ENCODE measurements at places on chromosomes 12 and 14.

GRCh38 chr14:100332797-100333196, 9.7 kb downstream of the SLC25A47 start:
- no peak overlapping the region for H3K4me3 ChIP-seq
- H3K4me1 ChIP-seq: no peaks in the 10 kb centered on the region
- DNase-seq: no peak

- H3K36me3 ChIP-seq: no peaks in the 10 kb centered on the region
- peaks cover 18% of the 10 kb centered on the region for H3K4me1 ChIP-seq
- DNase-seq: no peak
- no peak overlapping the region for H3K4me3 ChIP-seq
Measured at GRCh38 chr12:12734561-12735071, 17.4 kb downstream of the CDKN1B start.

DNA sequence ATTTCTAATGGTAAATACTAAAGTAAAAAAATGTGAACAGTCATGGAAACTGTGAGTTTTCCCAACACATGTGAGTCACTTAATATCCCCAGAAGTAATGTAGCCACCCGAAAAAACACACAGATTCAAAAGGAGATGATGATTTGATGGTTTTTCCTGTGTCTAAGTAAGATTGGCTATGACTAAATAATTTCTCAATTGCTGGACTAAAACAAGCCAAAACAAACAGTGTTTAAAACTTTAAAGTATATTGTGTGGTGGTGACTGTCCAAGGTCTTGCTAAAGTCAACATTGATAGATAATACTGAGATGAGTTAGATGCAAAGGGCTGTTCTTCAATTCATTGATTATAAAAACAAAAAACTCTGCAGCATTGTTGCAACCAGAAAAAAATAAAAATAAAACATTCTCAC, 89.6 kb upstream of the SOX5 start:
- H3K36me3 ChIP-seq: no peaks in the 10 kb centered on the region
- H3K4me1 ChIP-seq: no peaks in the 10 kb centered on the region
- no peak overlapping the region for H3K27ac ChIP-seq
- no peak for DNase-seq
- no peaks in the 10 kb centered on the region for H3K27me3 ChIP-seq

DNA sequence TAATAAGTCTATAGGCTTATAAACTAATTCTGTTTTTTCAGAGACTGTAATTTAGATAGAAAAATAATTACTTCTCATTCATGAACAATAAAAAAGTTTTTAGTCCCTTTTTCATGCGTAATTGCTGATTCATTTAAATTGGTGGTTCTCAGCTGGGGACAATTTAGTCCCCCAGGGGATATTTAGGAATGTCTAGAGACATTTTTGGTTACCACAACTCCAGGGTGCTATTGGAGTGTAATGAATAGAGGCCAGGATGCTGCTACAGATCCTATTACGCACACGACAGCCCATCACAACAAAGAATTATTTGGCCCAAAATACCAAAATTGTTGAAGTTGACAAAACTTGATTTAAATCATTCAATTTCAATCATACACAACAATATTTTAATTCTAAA, 22.8 kb upstream of the VCPKMT start:
- no peak for DNase-seq
- H3K27me3 ChIP-seq: no peaks in the 10 kb centered on the region
- no peaks in the 10 kb centered on the region for H3K4me1 ChIP-seq
- no peaks in the 10 kb centered on the region for H3K36me3 ChIP-seq
- no peak overlapping the region for H3K4me3 ChIP-seq

DNA sequence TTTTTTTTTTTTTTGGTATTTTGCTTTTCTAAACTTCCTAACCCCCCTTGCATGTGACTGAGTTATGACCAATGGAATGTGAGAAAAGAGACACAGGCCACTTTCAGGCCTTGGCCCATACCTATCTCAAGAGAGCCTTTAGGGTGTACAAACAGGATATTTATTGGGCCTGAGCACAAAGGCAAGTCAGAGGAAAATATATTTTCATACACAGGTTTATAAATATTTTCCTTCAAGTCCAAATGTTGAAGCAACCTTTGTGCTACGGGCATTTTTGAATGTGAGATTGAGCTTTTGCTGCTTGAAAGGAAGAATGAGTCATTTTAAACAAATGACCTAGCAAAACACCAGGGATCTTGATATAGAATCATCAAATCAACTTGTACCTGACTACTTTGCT, 228.6 kb upstream of the E2F7 start:
- H3K4me1 ChIP-seq: no peaks in the 10 kb centered on the region
- H3K27ac ChIP-seq: no peak overlapping the region
- no peaks in the 10 kb centered on the region for H3K27me3 ChIP-seq
- H3K4me3 ChIP-seq: no peak overlapping the region

DNA sequence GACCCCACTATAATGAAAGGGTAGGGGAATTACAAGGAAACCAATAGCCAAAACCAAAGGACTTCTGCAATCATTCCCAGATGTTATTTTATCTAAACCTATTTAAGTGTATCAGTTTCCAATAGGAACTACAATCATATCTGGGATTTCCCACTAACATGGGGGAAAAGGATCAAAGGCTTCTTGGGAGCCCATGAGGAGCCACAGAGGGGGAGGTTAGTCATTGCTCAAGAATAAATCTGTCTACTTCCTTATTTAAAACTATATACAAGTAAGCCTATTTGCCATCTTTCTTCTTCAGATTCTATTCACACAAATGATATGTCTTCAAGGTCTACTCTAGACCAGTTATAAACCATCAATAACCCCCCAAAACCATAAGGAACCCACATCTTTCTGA, 33.1 kb downstream of the FGD6 start:
- H3K4me1 ChIP-seq: no peaks in the 10 kb centered on the region
- DNase-seq: no peak
- H3K27me3 ChIP-seq: no peaks in the 10 kb centered on the region
- no peak overlapping the region for H3K27ac ChIP-seq

DNA sequence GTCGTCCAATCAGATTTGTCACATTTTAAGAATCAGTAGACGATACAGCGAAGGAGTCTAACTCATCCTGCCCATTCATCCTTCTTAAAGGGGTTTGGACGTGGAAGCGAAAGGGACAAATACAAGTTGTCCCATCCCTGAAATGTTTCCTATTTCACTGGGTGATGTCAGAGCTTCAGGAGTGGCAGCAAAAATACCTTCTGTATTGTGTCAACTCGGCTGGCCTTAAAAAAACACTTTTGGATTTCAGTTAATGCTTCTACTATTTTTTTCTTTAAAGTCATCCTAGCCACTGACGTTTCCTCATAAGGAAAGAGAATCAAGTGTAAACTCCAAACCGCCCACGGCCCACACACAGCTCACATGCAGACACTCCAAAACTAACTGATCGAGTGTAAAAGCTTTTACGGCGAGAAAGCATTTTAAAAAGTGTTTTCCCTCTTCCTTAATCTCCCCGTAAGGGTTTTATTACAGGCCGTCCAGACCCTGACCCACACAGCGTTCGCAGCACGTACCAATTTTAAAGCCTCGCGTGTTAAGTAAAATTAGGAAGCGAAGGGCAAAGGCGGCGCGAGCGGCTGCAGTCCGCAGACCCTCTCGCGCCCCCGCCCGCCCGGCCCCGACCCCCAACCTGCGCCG, 593 bp downstream of the CFL2 start:
- H3K4me1 ChIP-seq: peaks cover 11% of the 10 kb centered on the region
- H3K27me3 ChIP-seq: no peaks in the 10 kb centered on the region
- H3K4me3 ChIP-seq: peak overlapping the region; percentile 87
- H3K36me3 ChIP-seq: no peaks in the 10 kb centered on the region

GRCh38 chr14:50795909-50796308, 35.1 kb downstream of the NIN start:
- DNase-seq: no peak
- H3K27ac ChIP-seq: no peak overlapping the region
- H3K36me3 ChIP-seq: peaks cover 4% of the 10 kb centered on the region
- no peaks in the 10 kb centered on the region for H3K27me3 ChIP-seq

GRCh38 chr14:89194376-89194775, 222.7 kb downstream of the FOXN3 start:
- no peak overlapping the region for H3K27ac ChIP-seq
- H3K4me3 ChIP-seq: no peak overlapping the region
- H3K27me3 ChIP-seq: no peaks in the 10 kb centered on the region
- no peaks in the 10 kb centered on the region for H3K4me1 ChIP-seq
- H3K36me3 ChIP-seq: peaks cover 5% of the 10 kb centered on the region

DNA sequence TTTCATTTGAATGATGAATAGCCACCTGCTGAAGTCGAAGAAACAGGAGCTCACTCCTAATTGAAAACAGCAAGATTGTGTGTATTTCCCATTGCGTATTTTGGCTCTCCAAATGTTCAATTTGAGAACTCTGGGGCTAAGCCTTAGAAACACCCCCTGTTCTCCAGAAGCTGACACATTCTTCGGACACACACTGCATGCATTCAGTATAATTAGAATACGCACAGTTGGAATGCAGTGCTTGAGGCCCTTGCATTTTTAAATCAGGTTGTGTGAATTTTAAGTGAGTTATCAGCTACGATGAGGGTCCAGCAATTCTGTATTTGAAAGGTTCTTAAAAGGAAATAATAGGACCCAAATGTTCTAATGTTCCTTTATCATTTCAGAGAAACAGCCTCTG, 103.8 kb downstream of the PRKD1 start:
- no peak for DNase-seq
- H3K4me1 ChIP-seq: no peaks in the 10 kb centered on the region
- no peak overlapping the region for H3K4me3 ChIP-seq
- no peaks in the 10 kb centered on the region for H3K27me3 ChIP-seq

DNA sequence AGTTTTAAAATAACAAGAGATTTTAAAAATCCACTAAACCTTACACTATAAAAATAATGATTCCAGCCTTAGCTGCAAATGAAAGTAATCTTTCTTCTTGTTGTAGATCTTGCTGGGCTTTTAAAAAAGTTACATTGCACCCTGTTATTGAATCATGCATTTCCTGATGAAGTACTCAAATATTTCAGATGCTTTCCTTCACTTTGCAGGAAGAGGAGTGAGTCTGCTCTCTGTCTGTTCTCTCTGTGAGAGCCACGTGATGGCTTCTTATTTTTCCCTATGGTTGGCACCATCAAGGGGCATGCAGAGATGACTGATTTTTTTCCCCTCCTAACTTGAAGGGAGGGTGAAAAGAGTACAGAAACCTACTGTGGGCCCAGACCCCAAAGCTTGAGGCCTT, 262.7 kb downstream of the ATP23 start:
- no peak overlapping the region for H3K27ac ChIP-seq
- no peaks in the 10 kb centered on the region for H3K4me1 ChIP-seq
- no peaks in the 10 kb centered on the region for H3K27me3 ChIP-seq
- no peaks in the 10 kb centered on the region for H3K36me3 ChIP-seq

- no peak overlapping the region for H3K27ac ChIP-seq
- H3K27me3 ChIP-seq: no peaks in the 10 kb centered on the region
- H3K36me3 ChIP-seq: no peaks in the 10 kb centered on the region
- no peak for DNase-seq
Measured at GRCh38 chr12:2739832-2740641, 54.7 kb upstream of the FKBP4 start.

DNA sequence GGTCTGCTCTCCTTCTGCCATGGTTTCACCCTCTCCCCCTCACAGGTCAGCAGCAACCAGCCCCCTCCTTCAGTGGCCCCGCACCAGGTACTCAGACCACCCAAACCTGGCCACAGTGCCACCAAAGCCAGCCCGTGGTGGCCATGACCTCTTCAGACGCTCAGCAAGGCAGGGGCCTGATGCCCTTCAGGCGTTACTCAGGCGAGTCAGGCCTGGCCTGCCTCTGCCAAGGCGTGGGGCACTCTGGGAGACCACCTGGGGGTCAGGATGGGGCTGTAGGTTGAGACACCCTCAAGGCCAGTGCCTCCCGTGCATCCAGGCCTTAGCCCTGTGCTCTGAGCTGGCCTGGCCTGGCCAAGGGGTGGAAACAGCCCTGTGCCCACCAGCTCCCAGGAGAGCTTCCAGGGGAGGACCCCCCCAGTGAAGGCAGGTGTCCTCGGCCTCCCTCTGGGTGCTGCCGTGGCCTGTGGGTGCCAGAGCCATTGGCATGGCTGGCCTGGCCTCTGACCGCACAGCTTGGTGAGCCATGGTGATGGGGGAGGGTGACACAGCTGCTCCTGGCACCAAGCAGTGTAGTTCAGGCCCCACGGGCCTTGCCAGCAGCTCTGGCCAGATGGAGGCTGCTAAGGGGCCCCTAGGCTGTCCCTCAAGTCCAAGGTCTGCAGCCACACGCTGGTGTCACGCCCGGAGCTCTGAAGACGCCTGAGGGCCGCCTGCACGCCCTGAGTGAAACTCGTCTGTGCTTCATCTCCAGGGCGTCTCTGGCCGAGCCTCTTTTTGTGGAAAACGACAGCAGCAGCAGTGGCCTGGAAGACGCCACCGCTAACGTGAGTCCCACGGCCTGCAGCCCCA, 15.1 kb downstream of the XRCC3 start:
- no peak overlapping the region for H3K27ac ChIP-seq
- no peaks in the 10 kb centered on the region for H3K27me3 ChIP-seq
- peaks cover 40% of the 10 kb centered on the region for H3K36me3 ChIP-seq
- H3K4me3 ChIP-seq: no peak overlapping the region
- no peak for DNase-seq

DNA sequence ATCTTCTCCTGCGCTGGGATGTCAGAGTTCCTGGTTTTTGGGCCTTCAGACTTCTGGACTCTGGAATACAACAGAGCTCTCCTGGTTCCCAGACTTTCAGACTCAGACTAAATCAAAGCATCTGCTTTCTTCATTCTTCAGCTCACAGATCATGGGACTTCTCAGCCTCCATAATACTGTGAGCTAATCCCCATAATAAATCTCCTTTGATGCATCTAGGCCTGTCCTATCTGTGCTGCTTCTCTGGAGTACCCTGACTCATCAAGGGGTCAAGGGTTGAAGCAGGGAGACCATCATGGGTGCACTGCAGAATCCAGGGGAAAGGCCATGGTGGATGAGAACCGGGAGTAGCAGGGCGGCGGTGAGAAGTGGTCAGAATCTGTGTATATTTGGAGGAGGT, 1094.1 kb upstream of the TMEM132C start:
- H3K4me3 ChIP-seq: no peak overlapping the region

GRCh38 chr12:97301576-97301975, 161.0 kb upstream of the RMST start:
- no peak overlapping the region for H3K27ac ChIP-seq
- no peaks in the 10 kb centered on the region for H3K4me1 ChIP-seq
- no peak for DNase-seq
- no peaks in the 10 kb centered on the region for H3K36me3 ChIP-seq
- H3K27me3 ChIP-seq: no peaks in the 10 kb centered on the region
- no peak overlapping the region for H3K4me3 ChIP-seq

GRCh38 chr12:3168223-3169221, 91.3 kb downstream of the TSPAN9 start:
- no peak overlapping the region for H3K27ac ChIP-seq
- H3K27me3 ChIP-seq: no peaks in the 10 kb centered on the region
- H3K4me3 ChIP-seq: no peak overlapping the region

GRCh38 chr14:52780893-52781292, 10.5 kb downstream of the GNPNAT1 start:
- no peak overlapping the region for H3K4me3 ChIP-seq
- no peak for DNase-seq
- H3K36me3 ChIP-seq: peaks cover 3% of the 10 kb centered on the region

DNA sequence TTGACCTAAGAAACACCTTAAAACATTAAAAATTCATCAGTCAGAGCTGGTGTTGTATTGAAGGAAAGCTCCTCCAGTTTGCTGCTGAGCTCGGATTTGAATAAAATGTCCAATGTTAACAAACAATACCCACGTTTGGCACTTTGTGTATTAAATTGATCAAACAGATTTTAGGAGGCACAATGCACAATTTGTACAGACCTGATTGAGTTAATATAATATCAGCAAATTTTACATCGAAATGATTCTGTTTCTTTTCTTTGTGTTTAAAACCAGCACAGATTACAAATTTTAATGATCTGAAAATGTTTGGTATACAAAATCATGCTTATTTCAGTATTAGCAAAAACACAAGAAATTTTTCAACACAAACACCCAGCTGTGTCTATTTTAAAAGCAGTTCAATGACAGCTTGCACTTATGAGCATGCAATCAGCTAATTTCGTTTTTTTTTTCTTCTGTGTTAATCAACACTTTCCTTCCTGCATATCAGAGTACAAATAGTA, 2.8 kb upstream of the FOXG1 start:
- DNase-seq: no peak
- no peak overlapping the region for H3K4me3 ChIP-seq
- H3K36me3 ChIP-seq: no peaks in the 10 kb centered on the region

Data from effector memory CD4-positive, alpha-beta T cell (primary cell).